ENCODE measurements at places on chromosomes 5 and 9. TPM values are rescaled to one million over a fixed set of nuclear protein-coding genes. Genes with fewer than 3 reads are reported as not detected.

DNA sequence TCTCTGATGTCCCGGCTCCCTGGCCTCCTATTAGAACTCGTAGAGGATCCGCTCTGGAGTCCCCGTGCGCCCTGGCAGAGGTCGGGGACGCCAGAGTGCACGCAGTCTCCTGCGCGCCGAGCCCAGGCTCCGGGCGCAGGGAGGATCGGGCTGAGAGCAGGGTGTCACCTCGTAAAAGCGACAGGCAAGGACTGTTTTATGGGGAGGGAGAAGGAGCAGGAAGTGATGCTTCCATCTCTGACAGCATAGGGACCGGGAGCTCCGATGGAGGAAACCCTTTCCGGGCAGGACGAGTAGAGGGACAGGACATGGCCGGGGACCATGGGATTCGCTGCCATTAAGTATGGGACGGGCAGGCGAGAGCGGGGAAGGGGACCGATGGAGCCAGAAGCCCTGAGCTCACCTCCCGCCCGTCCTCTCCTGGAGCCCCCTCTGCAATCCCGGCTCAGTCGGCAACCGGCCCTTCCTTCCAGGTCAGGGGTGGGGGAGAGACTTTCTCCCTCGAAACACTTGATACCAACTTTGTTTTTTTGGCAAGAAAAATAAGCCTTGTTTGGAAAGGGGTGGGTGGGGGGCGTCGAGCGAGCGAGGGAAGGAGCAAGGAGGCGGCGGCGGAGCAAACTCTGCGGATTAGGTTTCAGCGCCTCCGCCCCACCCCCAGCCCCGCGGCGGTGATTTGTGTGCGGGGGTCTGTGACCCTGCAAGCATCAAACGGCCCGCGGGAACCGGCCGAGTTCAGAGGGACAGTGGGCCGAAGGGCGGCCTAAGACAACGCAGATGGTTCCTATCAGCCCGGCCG is 12.6 kb downstream of the LMX1B start:
- DNase-seq = no peak
- H3K27me3 ChIP-seq = peaks cover 65% of the 10 kb centered on the region
- no peak overlapping the region for H3K4me3 ChIP-seq
- no peak overlapping the region for H3K27ac ChIP-seq
- no peaks in the 10 kb centered on the region for H3K4me1 ChIP-seq

Gene PGM5
- 113 TPM for total RNA-seq

DNA sequence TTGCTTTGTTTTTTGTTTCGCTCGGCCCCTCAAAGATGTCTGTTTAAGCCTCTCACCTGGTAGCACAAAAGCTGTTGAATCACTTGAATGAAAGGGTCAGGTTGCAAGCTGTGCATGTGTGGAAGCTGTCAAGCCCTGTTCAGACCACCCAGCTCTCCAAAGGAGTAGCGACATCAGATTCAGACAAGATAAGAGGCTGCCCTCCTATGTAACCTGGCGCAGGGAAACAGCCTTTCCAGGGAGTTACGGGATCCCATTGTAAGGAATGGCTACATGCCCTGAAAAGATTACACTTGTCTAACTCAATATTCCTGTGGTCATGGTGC is 2.9 kb downstream of the FREM1 start:
- DNase-seq = no peak
- H3K27ac ChIP-seq = no peak overlapping the region
- H3K27me3 ChIP-seq = no peaks in the 10 kb centered on the region
- no peaks in the 10 kb centered on the region for H3K36me3 ChIP-seq
- no peaks in the 10 kb centered on the region for H3K4me1 ChIP-seq

GRCh38 chr5:87777877-87778276 is 365.1 kb upstream of the CCNH start:
- H3K4me1 ChIP-seq = no peaks in the 10 kb centered on the region
- no peak for DNase-seq
- no peaks in the 10 kb centered on the region for H3K36me3 ChIP-seq
- no peaks in the 10 kb centered on the region for H3K27me3 ChIP-seq

DNA sequence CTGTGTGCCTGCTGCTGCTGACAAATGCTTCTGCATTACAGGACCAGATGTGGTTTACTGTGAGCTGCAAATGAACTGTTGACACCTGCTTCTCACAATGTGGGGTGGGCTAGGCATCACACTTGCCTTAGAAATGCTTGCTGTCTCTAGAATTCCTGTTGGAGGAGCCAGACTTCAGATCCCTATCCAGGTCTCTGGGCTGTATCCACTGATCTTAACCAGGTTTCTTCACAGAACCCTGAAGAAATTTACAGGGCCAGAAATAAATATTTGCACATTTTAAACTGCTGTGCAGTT is 255.4 kb downstream of the FAM114A2 start:
- H3K4me3 ChIP-seq = no peak overlapping the region
- no peak overlapping the region for H3K27ac ChIP-seq
- no peaks in the 10 kb centered on the region for H3K36me3 ChIP-seq
- H3K4me1 ChIP-seq = no peaks in the 10 kb centered on the region

Gene TXNDC8
- total RNA-seq = not detected

GRCh38 chr9:113588242-113588810 is 124.8 kb downstream of the RGS3 start:
- no peak overlapping the region for H3K4me3 ChIP-seq
- peaks cover 6% of the 10 kb centered on the region for H3K36me3 ChIP-seq
- no peaks in the 10 kb centered on the region for H3K27me3 ChIP-seq

DNA sequence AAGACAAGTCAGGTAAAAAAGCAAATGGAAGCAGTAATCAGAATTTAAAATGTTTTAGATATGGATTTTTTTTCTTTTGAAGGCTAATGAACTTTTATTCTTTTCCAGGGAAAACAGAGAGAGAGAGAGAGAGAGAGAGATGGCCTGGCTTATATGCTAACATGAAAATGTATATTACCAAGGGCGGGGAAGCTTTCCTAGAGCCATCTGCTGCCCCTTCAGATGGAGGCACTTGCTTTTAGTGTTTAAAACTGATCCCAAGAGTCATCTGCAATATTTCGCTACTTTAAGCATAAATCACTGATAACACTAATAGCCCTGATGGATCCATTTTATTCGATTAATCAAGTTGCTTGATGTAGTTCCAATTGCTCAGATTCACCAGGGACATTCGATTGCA is 186.1 kb upstream of the ADAMTS16 start:
- no peak overlapping the region for H3K4me3 ChIP-seq
- no peaks in the 10 kb centered on the region for H3K4me1 ChIP-seq
- no peaks in the 10 kb centered on the region for H3K36me3 ChIP-seq
- H3K27me3 ChIP-seq = no peaks in the 10 kb centered on the region

Gene OBP2B
- not detected for total RNA-seq

- H3K4me3 ChIP-seq = no peak overlapping the region
- no peaks in the 10 kb centered on the region for H3K4me1 ChIP-seq
- no peaks in the 10 kb centered on the region for H3K36me3 ChIP-seq
- H3K27ac ChIP-seq = no peak overlapping the region
- H3K27me3 ChIP-seq = no peaks in the 10 kb centered on the region
- DNase-seq = no peak
These were observed 193.2 kb upstream of the RORB start for GRCh38 chr9:74303945-74304344.

Gene PPP3R2
- total RNA-seq = not detected

Gene LRRC19
- total RNA-seq = not detected

DNA sequence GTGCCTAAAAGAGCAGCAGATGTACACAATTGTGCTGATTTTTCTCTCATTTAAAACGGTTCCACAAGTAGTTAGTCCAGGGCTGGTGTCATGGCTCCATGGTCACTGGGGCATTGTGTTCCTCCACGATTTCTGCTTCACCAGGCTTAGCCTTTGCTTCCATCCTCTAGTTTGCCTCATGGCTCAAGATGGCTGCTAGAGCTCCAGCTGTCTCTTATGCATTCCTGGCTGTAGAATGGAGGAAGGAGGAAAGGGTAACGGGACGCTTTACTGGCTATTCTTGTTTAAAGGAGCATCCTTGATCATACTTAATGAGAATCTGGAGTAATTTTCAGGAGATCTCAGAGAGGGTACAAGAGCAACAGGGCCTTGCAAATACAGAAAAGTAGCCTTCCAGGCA is 47.7 kb downstream of the BOD1 start:
- no peak overlapping the region for H3K27ac ChIP-seq
- H3K4me3 ChIP-seq = no peak overlapping the region
- H3K27me3 ChIP-seq = no peaks in the 10 kb centered on the region
- H3K4me1 ChIP-seq = peaks cover 3% of the 10 kb centered on the region
- no peaks in the 10 kb centered on the region for H3K36me3 ChIP-seq

DNA sequence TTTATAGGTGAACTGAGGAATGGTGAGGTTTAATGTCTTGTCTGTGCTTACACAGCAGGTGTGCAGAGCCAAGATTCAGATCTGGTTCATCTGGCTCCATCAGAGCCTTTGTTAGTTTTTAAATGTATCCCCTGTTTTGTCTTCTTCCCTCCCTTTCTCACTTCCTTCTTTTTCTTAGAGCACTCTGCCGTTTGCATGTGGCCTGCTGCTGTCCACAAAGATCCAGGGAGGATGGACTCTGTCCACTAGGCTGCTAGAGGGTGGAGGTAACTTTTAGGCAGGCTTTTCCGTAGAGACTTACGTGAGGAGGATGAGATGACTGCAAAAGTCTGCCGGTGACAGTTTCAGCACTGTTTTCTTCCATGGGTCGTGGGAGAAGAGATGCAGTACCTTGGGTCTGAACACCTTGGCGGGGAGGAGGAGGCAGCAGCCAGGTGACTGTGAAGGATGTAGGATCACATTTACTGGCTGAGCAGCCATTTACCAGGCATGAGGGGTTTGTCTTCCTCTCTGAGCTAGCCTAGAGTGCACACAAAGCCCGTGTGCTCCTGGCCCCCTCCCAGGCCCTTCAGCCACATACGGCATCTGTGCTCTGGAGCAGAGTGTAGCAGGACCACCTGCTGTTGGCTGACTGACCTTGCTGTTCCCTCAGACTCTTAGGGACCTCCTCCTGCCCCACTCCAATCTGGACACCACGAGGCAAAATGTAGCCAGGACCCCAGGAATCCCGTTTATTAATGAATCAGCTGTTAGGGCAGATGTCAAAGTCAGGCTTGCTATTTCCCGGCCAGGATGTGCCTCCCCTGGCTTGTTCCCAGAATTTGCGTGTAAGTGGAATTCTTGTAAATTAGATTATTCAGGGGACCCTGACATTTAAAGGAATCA is 1.8 kb downstream of the NTMT1 start:
- peak overlapping the region; percentile 93 for H3K4me3 ChIP-seq
- peak overlapping the region; percentile 96 for H3K27ac ChIP-seq
- DNase-seq = peak; percentile 39
- peaks cover 8% of the 10 kb centered on the region for H3K36me3 ChIP-seq
- H3K4me1 ChIP-seq = peaks cover 35% of the 10 kb centered on the region
- H3K27me3 ChIP-seq = no peaks in the 10 kb centered on the region

Gene CDO1
- total RNA-seq = 6.9 TPM

DNA sequence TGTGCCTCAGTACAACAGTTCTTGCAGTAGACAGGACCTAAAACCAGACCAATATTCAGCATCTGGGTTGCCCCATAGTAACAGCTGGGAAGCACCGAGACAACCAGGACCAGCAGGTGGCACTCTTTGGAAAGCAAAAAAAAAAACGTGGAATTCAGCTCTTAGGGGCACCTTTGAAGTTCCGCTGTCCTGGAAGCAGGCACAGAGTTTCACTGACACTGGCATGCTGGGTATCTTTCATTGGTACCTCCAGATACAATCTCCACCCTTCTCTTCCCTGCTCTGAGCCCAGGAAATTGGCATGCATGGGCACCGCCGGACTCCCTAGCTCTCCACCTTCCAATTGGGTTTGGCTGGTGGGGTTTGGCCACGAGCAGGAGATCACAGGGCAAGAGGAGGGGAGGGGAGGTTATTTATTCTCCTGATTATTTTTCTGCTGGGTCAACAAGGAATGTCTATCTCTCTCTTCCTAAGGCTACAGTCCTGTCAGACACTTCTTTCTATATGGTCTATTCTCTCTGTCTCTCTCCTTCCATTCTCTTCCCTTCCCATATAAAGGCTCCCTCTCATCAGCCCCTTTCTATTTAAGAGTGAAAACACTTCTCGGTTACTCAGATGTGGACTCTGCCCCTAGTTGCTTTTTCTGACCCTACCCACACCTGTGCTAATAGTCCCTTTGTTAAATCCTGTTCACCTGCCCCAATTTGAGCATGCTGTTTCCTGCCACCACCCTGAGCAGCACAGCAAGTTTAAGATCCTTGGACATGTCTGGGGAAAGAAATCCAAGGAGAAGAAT is 1.9 kb upstream of the IDNK start:
- peak; percentile 39 for DNase-seq
- no peak overlapping the region for H3K4me3 ChIP-seq
- no peaks in the 10 kb centered on the region for H3K36me3 ChIP-seq
- no peaks in the 10 kb centered on the region for H3K27me3 ChIP-seq

GRCh38 chr9:13580131-13580530 is 300.6 kb upstream of the MPDZ start:
- H3K27ac ChIP-seq = no peak overlapping the region
- no peaks in the 10 kb centered on the region for H3K36me3 ChIP-seq
- no peaks in the 10 kb centered on the region for H3K4me1 ChIP-seq
- H3K27me3 ChIP-seq = no peaks in the 10 kb centered on the region
- no peak for DNase-seq

GRCh38 chr9:122252796-122253195 is 11.8 kb downstream of the RBM18 start:
- peaks cover 5% of the 10 kb centered on the region for H3K36me3 ChIP-seq
- H3K4me1 ChIP-seq = no peaks in the 10 kb centered on the region
- no peak overlapping the region for H3K27ac ChIP-seq
- no peak overlapping the region for H3K4me3 ChIP-seq
- H3K27me3 ChIP-seq = no peaks in the 10 kb centered on the region

- peaks cover 4% of the 10 kb centered on the region for H3K4me1 ChIP-seq
- H3K27me3 ChIP-seq = peaks cover 11% of the 10 kb centered on the region
- H3K27ac ChIP-seq = no peak overlapping the region
These were observed 4.3 kb downstream of the AQP3 start for GRCh38 chr9:33443047-33443446.

DNA sequence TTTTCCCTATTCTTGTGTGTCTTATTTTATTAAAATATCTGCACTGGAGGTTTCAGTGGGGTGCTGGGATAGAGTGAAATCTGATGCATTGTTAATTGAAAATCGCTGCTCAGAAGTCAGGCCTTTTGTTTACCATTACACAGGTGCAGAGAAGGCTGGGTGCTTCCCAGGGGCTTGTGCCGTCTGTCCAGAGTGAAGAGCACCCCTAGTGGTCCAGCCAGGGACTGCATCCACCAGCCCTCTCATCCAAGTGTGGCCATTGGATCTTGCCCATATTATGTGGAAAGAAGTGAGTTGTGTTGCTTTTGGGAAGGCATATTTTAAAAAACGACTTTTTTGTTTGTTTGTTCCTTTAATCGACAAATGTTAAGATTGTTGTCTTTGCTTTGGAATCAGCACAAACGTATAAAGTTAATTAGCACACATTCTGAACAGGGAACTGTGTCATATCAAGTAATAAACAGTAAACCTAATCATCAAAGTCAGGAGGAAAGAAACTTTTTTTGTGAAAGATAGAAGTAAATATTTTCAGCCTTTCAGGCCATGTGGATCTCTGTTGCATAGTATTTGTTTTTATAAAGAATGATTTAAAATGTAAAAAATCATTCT is 315.6 kb downstream of the MTRR start:
- no peaks in the 10 kb centered on the region for H3K36me3 ChIP-seq
- no peak overlapping the region for H3K4me3 ChIP-seq
- no peaks in the 10 kb centered on the region for H3K27me3 ChIP-seq
- no peak overlapping the region for H3K27ac ChIP-seq

GRCh38 chr5:90613918-90614504 is 55.4 kb downstream of the ADGRV1 start:
- H3K4me1 ChIP-seq = no peaks in the 10 kb centered on the region
- H3K36me3 ChIP-seq = no peaks in the 10 kb centered on the region
- DNase-seq = no peak
- H3K27ac ChIP-seq = no peak overlapping the region
- no peaks in the 10 kb centered on the region for H3K27me3 ChIP-seq

- no peaks in the 10 kb centered on the region for H3K36me3 ChIP-seq
- no peaks in the 10 kb centered on the region for H3K4me1 ChIP-seq
- H3K27ac ChIP-seq = no peak overlapping the region
- no peak overlapping the region for H3K4me3 ChIP-seq
- no peak for DNase-seq
- no peaks in the 10 kb centered on the region for H3K27me3 ChIP-seq
These were observed 286.3 kb upstream of the EFNA5 start for GRCh38 chr5:107957051-107957450.

Gene INSL6
- total RNA-seq = not detected

Gene LCN1
- total RNA-seq = not detected

Gene FOXD4L4
- 0.26 TPM for total RNA-seq

Data from fibroblast of lung (primary cell).